ENCODE measurements at places on chromosomes 6 and 20.

- no peak for DNase-seq
Measured at GRCh38 chr6:89410788-89411144, 1.3 kb downstream of the RRAGD start.

GRCh38 chr6:67467341-67467740 is 1167.7 kb upstream of the ADGRB3 start:
- DNase-seq = no peak

- no peak for DNase-seq
Measured at GRCh38 chr6:125212377-125212776, 58.8 kb downstream of the TPD52L1 start.

GRCh38 chr6:38584731-38585130 is 55.0 kb downstream of the BTBD9 start:
- no peak for DNase-seq
